ENCODE measurements at places on chromosomes 11 and 22.

GRCh38 chr11:82004537-82005213 lies 729.0 kb downstream of the FAM181B start:
- no peak for DNase-seq

DNA sequence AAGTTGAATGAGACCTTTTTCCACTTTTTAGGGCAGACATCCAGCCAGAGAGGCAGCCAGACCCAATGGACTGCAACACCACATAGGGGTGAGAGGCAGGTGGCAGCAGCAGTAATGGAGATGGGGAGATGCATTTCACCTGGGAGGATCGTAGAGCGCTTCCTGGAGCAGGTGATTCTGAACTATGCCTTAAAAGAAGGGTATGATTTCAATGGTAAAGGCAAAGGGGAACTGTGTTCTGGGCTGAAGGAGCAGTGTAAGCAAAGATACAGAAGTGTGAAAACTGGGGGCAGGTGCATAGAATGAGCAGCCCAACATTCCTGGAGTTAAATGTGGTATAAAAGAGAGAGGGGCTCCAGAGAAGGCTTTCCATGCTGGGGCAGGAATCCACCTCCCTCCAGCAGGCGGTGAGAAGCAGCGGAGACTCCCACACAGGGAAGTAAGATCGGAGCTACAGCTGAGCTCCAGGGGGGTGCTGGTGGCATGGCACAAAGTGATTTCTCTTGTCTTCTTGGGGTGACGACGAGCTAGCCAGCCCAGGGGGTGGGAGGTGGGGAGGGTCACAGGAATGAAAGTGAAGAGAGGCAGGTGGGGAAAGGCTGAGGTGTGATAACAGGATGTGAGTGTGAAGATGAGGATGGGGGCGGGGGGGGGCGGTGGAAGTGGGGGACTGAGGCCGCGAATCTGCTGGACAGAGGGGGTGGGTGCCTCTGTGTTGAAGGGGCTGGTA lies 4.3 kb upstream of the SERHL2 start:
- DNase-seq = no peak

DNA sequence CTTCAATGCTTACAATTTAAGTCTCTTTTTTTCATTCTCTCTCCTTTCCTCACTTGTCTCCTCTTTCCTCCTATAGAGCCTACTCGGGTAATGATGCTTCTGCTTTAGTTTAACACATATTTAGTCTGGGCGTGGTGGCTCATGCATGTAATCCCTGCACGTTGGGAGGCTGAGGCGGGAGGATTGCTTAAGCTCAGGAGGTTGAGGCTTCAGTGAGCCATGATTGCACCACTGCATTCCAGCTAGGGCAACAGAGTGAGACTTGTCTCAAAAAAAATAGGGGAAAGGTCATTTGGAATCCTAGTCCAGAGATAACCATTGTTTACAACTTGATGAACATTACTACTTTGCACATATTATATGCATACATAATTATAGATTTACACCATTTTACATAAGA lies 1.4 kb upstream of the CCT8L2 start:
- DNase-seq = no peak

- DNase-seq = no peak
Observed at GRCh38 chr11:104654181-104654813, 244.0 kb downstream of the CASP12 start.

GRCh38 chr11:102981324-102981910 lies 25.9 kb upstream of the MMP13 start:
- DNase-seq = peak; percentile 10

GRCh38 chr11:89452780-89453179 lies 38.4 kb downstream of the NOX4 start:
- no peak for DNase-seq

- DNase-seq = no peak
Observed at GRCh38 chr11:65524014-65524740, 706 bp upstream of the SCYL1 start.

DNA sequence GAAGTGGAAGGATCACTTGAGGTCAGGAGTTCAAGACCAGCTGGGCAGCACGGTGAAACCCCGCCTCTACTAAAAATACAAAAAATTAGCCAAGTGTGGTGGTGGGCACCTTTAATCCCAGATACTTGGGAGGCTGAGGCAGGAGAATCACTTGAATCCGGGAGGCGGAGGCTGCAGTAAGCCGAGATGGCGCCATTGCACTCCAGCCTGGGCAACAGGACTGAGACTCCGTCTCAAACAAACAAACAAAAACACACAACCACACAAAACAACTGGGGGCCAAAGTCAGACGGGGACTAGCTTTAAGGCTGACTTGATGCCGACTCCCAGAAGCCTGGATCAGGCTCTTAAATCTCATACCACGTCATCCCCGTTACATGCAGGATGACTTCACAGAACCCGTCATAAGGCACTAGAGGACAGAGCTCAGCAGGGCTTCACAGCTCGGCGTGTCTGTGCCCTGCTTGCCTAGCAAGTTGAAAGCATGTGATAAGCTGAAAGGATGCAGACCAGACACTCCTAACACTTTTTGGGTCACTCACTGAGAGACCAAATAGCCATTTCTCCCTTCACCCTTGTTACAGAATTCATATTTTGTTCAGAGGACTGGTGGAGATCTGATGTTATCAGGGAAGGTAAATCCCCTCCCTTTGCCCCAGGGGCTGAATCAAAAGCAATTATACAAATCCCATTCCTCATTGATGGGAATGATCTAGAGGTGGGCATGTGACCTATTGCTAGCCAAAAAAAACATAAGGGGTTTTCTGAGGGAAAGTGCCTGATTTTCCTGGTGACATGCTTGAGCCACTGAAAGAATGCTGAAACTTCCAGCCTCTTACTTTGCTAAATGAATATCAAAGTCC lies 65.4 kb downstream of the GAB2 start:
- DNase-seq = no peak

GRCh38 chr11:8032576-8033304 lies 45.6 kb downstream of the EIF3F start:
- no peak for DNase-seq

- DNase-seq = no peak
Observed at GRCh38 chr22:44585559-44586350, 87.7 kb upstream of the RTL6 start.

- no peak for DNase-seq
Observed at GRCh38 chr11:120392793-120393192, 56.6 kb downstream of the ARHGEF12 start.

GRCh38 chr22:37747080-37747714 lies 50.3 kb downstream of the TRIOBP start:
- peak; percentile 14 for DNase-seq

DNA sequence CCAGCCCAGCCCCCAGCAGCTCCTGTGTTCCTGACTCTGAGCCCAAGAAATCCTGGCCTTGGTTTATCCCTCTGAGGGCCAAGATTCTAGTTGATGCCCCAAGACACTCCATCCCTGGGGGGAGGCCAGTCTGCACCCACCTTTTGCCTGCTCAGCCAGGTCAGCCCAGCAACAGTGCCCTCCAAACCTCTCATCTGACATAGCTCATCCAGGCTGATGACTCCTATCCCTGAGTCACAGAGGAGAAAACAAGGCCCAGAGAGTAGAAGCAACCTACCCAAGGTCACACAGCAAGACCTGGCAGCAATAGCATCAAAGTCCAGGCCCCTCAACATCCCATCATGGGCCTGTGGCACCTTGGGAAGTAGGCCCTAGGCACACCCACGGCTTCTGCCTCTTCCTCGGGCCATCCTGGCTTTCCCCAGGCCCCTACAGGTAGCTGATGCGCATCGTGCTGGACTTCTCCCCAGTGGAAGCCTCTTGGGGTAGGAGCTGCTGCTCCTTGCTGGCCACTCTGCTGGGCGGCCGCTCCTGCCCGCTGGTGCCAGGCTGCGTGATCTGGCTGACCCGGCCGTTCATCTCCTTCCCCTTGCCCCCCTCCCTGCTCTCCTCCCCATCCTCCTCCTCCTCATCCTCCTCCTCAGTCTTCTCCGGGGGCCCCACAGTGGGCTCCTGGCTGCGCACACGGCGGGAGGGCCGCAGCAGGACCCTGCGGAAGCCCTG lies 6.0 kb downstream of the SSTR3 start:
- DNase-seq = no peak

DNA sequence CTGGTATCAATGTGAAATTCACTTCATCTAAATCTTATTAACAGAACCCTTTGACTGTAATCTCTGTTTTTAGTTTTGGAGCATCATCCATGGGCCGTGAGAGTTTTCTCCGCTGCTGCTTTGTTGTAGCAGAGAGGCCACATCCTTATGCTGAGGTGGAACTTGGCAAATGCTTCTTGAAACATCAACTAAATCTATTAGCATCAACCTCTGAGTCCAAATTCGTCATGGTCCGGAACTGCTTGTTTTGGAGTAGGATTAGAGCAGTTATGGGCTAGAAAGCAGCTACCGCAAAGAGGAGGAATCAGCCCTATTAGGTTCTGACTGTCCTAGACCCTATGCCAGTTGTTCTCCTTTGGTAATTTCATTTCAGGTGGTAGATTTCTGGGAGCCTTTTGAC lies 117.7 kb downstream of the PGR start:
- no peak for DNase-seq

GRCh38 chr11:908273-908672 lies 2.3 kb downstream of the CHID1 start:
- DNase-seq = no peak

GRCh38 chr11:96267496-96268032 lies 75.4 kb downstream of the MAML2 start:
- peak; percentile 87 for DNase-seq

DNA sequence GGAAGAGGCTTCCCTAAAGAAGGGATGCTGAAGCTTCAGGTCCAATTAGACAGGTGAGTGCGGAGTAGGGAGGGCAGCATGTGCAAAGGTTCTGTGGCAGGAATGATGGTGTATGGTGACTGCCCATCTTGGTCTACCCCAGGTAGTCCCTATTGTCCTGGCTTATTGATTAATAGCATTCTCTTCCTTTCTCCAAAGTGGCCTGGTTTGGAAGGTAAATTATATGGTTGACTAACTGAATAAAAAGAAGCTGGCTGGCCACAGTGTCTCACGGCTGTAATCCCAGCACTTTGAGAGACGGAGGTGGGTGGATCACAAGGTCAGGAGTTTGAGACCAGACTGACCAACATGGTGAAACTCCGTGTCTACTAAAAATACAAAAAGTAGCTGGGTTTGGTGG lies 230.5 kb downstream of the MIAT start:
- DNase-seq = no peak

DNA sequence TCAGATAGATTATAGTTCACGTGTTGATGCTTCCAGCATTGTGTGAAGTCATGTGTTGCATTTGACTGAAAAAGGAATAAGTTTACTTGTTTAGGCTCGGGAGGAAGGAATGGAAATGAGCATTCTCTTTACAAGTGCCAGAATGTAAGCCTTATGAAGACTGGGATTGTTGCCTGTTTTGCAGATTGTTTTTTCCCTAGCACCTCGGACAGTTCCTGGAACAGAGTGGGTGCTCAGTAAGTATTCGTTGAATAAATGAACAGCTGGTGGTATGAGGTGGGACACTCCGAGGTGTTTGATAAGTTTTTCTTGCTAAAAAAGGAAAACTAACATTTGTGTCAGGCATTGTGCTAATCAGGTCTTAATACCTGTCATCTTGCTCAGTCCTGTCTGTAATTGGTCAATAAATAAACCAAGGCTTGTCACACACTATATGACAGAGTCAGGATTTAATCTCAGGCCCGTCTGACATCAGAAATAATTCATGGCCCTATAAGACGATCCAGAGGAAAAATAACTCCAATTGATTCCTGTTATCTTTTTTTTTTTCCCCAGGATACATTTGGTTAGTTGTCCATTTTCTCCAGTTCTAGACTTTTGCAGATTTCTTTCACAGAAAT lies 304.7 kb downstream of the NELL1 start:
- DNase-seq = no peak

DNA sequence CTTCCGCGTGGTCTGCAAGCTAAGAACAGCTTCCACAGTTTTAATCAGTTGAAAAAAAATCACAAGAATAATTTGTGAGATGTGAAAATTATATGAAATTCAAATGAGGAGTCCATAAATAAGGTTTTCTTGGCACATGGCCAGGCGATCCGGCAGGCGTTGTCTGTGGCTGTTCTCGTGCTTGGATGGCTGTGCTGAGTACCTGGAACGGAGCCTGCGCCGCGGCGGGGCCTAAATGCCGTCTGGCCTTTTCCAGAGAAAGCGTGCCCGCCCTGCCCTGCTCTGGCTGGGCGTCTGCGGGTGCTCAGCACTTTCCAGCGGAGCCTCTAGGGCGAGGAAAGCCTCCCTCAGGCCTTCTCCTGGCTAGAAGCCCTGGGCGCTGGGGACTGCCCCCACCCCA lies 41.8 kb downstream of the OSBPL5 start:
- no peak for DNase-seq

- DNase-seq = no peak
Observed at GRCh38 chr11:112016765-112017376, 8.3 kb upstream of the DLAT start.

DNA sequence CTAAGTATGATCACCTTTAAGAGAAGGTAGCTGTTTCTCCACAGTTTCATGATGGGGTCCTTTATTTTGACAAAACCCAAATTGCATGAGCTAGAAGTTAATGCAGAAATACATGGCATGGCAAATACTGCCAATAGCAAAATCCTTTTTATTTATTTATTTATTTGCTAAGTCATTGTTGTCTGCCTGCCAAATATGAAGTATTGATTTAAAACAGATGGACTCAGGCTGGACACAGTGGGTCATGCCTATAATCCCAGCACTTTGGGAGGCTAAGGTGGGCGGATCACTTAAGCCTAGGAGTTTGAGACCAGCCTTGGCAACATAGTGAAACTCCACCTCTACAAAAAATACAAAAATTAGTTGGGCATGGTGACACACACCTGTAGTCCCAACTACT lies 52.4 kb downstream of the LARGE2 start:
- DNase-seq = no peak

- DNase-seq = no peak
Observed at GRCh38 chr11:23976841-23977271, 520.0 kb upstream of the LUZP2 start.
